Fibroblast of skin of scalp (primary cell): ENCODE measurements at places on chromosomes 16 and 17.

- DNase-seq, result peak; percentile 83
Observed at GRCh38 chr17:56593646-56594319, at the start of gene NOG. Gene NOG, plus strand, starts transcription at chr17:56593699. Its CDS starts 525 bp downstream, at chr17:56594224.

- DNase-seq, result no peak
Observed at GRCh38 chr16:368388-369158, 1.8 kb downstream of the MRPL28 start.

DNA sequence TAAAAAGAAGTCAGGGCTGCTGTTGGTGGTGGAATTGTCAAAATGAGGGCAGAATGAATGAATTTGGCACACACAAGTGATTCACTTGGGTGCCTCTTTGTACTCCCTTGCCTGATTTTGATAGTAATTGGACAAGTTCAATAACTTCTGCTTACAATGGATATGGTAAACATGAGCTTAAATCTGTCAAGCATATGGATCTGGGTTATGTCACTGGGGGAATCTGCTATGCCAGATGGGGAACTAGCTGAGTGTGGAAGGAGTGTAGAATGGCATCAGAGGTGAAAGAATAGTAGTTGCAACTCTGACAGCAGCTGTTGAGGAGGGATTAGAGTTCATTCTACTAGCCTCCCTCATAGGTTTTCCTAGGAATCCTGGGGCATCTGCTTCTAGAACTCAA, 724.2 kb upstream of the CDH8 start:
- no peak for DNase-seq

- DNase-seq, result peak; percentile 12
Observed at GRCh38 chr17:68344701-68345136, 53.4 kb downstream of the ARSG start.

GRCh38 chr17:4806777-4807604, at the start of gene PLD2:
Gene PLD2, plus strand, starts transcription at chr17:4807152. Its CDS starts 621 bp downstream, at chr17:4807773.
- peak; percentile 83 for DNase-seq

DNA sequence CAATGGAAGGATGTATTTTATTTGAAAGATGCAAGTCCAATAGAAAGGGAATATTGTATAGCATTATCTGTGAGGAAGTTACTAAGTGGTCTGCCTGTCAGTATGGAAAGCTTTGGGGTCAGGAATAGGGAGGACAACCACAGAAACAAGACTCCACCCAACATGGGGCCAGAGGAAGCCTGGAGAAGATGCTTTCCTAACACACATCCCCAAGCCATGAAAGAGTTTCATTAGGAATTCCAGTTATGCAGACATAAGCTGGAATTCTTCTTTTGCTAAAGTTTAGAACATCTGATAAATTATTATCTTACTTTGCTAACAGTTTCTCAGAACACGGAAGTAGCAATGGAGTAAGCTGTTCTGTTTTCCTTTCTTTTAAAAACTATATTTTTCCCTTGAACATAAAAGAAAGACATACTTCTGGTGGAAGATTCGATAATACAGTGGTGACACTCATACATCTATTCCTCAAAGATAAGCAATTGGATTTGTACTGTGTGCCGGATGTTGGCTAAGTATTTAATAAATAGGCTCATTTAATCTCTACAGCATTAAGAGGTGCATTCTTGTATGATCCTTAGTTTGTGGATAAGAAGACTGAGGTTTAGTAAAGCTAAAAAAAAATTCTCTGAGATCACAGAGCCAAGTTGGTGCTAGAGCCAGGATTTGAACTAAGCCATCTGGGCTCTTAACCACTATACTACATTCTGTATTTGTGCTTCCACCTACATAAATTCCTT, 51.0 kb upstream of the GAS7 start:
- DNase-seq, result peak; percentile 44

- DNase-seq, result no peak
Observed at GRCh38 chr16:85868495-85868894, 30.5 kb upstream of the IRF8 start.

GRCh38 chr16:2159175-2159838, 3.7 kb downstream of the TRAF7 start:
- DNase-seq, result no peak

DNA sequence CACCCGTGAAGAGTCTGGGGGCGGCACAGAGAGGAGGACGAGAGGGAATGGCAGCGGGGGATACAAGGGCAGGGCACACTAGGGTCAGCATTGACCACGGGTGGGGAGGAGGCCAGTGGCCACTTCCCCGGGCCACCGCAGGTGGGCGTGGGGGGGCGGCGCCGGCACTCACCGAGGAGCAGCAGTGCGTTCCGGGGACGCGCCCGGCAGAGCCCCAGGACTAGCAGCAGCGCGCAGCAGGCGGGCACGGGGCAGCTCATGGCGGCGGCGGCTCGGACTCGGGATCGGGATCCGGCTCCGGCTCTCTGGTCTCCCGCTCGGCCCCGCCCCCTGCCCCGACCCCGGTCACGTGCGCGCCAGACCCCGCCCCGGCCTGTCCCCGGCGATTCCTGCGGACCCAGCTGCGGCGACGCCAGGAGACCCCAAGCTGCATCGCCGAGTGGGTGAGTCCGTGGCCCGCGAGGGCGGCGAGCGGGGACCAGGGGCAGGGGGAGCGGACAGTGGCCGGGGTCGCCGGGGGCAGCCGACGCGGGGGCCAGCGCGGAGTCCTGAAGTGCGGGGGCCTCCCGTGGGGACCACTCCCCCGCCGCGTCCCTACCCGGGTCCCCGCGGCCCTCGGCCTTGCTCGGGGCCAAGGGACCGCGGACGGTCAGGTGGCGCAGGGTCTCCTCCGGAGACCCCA, at the start of the genes SGSH and SLC26A11:
SGSH (minus strand) TSS at position 280 of the 682 bp plus-strand sequence; CDS start at position 260, 20 bp downstream.
SLC26A11 (plus strand) TSS at position 374 of the 682 bp plus-strand sequence. CDS start 1,134 bp downstream, outside the sequence.
- peak; percentile 62 for DNase-seq

DNA sequence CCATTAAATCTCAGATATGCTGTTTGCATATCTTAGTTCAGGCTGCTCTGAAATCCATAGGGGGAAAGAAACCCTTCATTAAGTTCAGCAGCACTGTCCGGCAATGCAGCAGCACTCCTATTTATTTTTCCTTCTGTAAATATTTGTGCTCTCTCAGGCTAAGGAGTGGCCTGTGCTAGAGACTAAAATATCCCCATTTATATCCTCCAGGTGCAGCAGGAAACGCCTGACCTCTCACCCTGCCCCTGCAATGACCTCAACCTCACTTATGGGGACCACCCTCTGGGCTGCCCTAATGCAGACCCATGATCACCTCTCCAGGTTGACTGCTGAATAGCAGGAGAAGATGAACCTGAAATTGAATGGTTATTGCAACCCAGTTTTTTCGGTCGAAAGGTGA, 165.0 kb upstream of the ELAC2 start:
- no peak for DNase-seq

DNA sequence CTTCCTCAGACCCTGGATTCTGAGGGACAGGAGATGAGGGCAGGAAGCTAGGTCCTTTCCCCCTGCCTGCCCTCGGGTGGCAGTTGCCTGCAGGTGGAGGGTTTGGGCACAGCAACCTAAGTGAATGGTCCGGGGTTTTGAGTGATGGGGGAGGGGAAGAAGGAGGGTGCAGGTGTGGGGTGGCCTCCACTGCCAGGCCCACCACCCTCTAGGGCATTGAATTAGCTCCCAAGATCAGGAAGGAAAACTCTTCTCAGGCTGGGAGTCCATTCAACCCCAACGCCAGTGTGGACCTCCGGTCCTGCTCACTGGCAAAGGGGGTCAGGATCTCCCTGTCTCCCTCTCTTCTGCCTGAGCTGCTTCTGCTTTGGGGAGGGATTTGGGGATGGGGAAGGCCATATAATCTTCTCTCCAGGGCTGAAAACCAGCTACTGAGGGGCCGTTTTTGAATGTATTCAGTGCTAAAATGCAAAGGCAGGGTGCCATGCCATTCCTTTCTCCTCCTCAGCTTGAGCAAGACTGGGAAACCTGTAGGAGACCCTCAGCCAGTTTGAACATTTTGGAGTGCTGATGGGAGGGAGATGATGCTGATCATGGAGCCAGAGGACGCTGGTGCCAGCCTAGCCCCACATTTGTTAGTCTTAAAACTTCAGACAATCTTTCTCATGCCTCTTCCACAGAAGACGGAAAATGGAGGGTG, 18.8 kb downstream of the GRB7 start:
- no peak for DNase-seq

DNA sequence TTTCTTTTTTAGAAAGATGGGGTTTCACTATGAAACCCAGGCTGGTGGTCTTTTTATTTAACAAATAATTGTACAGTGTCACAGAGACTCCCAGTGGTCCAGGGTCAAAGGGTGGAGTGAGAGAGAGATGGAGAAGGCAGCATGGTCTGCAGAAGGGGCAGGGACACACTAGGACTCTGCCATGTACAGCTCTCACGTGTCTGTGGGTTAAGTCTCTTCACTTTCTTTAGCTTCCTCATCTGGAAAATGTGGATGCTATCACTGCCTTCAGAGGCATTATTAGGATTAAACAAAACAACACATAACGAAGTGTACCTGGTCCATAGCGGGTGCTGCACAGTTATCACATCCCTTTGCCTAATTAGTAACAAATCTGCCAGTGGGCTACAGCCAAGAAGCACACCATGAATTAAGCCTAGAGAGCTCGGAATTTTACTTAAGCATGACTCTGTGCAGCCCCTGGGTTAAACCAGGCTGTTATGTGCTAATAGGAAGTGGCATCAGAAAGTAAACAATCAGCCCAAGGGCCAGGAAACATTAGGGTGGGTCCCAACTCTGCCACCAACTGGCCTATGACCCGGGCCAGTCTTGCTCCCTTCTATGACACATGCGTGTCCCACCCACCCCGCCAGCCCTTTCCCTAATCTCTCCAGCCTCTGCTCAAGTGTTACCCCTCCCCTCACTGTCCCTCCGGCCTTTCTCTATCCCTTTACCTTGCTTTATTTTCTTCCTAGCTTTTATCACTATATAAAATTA, 13.9 kb downstream of the TOP3A start:
- no peak for DNase-seq

GRCh38 chr16:72198771-72199201, 26.8 kb upstream of the PMFBP1 start:
- no peak for DNase-seq

DNA sequence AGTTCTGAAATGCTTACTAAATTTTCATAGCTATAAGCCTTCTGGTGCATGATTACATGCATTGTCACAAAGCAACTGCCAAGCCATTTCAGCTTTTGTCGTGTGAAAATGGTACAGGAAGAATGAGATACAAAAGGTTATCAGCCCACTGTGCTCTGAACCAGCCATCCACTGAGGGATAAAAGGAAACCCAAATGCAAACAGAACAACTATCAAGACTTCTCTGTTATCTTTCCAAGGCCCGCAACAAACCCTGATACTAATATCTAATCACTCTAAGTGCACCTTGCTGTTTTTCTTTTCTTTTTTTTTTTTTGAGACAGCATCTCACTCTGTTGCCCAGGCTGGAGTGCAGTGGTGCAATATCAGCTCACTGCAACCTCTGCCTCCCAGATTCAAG, 109.0 kb downstream of the FTO start:
- no peak for DNase-seq

DNA sequence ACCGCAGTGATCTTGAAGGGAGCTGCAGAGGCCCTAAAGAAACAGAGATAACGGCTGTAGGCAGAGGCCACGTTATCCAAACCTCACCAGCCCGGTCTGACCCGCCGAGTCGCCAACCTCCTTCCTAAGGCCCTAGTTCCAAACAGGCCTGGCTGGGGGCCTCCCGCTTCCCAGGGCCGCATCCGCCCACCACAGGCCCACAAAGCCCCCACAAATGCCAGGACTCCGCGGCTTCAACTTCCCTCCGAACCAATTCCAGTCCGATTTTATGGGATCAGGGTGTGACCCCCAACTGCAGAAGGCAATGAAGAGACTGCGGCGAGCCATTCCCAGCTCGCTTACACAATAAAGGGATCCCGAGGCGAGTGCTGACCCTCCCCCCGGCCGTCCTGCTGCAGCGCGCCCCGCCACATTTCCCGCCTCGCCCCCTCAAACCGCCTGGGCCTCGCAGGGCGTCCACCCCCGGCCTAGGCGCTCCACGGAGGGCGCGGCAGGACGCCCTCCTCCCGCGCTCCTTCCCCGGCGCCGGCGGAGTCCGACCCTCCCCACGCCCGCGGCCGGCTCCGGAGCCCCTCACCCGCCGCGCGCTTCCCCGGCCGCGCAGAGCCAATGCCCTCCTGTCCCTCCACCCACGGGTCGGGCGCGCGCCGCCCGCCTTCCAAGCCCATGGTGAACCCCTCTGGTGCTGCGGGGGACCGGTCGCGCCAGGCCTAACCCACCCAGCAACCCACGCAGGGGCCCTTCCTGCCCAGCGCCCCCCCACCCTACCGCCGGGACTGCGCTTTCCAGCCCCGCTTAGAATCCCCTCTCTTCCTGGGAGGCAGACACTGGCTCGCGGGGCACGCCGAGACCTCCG, 926 bp downstream of the MYH10 start:
- DNase-seq, result no peak

GRCh38 chr17:33469421-33469820, 176.3 kb upstream of the ASIC2 start:
- no peak for DNase-seq

GRCh38 chr16:52501746-52502145, 45.2 kb downstream of the TOX3 start:
- DNase-seq, result no peak

DNA sequence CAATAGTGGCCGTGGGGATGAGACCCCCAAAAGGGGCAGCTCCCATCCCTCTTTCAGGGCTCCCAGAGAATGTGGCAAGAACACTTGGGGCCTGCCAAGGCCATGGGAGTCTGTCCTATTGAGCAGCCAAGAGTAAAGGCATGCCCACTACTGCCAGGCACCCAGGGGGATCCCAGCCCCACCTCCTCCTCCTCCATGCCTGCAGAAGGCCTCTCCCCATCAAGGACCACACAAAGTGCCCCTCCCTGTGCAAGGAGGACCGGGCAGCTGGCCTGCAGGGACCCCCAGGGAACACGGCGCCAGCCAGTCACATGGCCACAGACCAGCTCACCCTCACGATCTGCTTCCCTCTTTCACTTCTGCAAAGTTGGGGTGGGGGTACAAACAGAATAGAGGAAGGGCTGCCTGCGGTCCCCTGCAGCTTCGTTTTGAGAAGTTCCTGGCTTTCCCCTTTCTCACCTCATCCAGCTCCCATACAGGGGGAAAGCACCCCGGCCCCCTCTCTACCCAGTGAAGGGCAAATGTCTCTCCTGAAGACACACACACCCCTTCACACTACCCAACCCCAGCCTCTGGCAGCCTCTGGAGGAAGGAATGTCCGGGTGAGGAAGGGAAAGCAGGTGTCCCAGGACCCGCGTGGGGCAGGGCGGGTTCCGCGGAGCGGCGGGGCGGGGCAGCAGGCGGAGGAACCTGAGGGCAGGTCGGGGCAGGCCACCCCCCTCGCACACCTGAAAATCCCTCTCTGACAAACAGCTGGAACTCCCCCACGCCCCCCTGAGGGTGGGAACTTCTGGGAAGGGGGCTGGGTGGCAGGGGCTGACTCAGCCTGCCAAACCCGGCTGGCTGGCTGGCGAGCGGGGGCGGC, 2.0 kb downstream of the PPP1R9B start:
- peak; percentile 67 for DNase-seq
